Activated CD4-positive, alpha-beta T cell treated with anti-CD3 and anti-CD28 coated beads, Interleukin-2, amount 50 U/mL, for 24 hours (primary cell): ENCODE measurements at places on chromosomes 5 and 9.

- no peak for DNase-seq
These were observed 7.1 kb upstream of the PCA3 start for GRCh38 chr9:76756941-76757673.

GRCh38 chr5:75567710-75568109 is 43.5 kb upstream of the ANKDD1B start:
- no peak for DNase-seq

- no peak for DNase-seq
These were observed 21.7 kb downstream of the HBEGF start for GRCh38 chr5:140324617-140325241.

DNA sequence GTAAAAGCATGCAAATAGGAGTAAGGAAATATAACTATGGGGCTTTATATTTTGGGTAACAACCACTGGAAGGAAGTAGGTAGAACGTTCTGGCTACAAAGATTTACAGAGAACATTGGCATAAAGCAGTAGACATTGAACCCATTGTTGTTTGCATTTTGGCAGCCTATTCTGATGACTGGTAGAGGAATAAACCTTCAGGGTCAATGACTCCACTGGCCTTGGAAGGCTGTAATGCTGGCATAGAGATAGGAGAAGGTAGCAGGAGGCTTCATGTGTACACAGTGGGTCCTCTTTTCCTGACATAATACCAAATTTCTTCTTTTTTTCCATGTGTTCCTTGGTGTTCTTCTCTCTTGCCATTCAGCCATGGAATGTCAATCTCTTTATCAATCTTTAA is 462.8 kb upstream of the ZNF462 start:
- DNase-seq: no peak

- DNase-seq: no peak
These were observed 66.6 kb downstream of the ZNF474 start for GRCh38 chr5:122195802-122196394.

GRCh38 chr9:2248768-2249265 is 233.7 kb downstream of the SMARCA2 start:
- DNase-seq: no peak

DNA sequence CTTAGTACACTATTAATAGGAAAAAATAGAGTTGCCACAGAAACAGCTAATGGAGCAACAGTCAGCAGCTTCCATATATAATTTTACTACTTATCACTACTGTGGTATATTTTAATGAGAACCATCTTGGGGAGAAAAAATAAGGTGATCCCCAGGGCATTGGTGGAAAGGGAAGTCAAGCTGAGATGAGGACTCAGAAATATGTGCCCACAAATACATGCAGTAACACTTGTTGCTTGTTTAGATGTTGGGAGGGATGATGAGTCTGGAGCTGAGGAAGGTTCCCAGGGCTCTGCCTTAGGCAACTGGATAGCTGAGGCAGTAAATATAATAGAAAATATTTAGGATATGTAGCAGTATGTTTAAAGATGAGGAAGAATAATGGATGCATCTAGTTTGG is 280.1 kb upstream of the PDE4D start:
- DNase-seq: no peak

GRCh38 chr9:21746550-21746949 is 55.9 kb upstream of the MTAP start:
- DNase-seq: no peak

GRCh38 chr9:20352591-20352990 is 269.7 kb downstream of the MLLT3 start:
- DNase-seq: no peak

- no peak for DNase-seq
These were observed 311.5 kb downstream of the COX7C start for GRCh38 chr5:86929123-86929766.

DNA sequence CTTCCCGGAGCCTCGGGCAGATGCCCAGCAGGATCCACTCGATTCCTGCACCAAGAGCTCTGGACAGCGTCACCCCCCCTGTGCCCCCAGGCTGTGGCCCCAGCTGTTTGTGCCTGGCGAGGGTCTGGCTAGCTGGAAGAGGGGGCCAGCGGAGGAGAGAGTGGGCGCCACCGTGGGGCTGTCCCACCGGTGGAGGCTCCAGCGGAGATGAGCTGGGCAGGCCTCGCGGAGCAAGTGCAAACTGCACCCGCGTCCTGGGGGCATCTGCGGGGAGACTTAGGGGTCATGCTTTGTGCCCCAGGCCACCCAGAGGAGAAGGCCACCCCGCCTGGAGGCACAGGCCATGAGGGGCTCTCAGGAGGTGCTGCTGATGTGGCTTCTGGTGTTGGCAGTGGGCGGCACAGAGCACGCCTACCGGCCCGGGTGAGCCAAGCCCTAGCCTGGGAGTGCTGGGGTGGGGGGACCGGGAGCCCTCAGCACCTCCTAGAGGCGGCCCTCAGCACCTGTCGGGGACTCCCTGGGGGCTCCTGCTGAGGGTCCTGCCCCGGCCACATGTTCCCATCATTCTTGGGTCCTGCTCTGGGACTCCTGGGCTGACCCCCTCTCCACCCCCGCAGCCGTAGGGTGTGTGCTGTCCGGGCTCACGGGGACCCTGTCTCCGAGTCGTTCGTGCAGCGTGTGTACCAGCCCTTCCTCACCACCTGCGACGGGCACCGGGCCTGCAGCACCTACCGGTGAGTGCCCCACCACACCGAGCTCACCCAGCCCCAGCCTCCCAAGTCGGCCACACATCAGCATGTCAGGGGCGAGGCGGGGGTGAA is 5.4 kb downstream of the EGFL7 start:
- no peak for DNase-seq

GRCh38 chr5:31678180-31678579 is 39.2 kb downstream of the PDZD2 start:
- DNase-seq: no peak

GRCh38 chr5:13133951-13134350 is 810.5 kb downstream of the DNAH5 start:
- no peak for DNase-seq

DNA sequence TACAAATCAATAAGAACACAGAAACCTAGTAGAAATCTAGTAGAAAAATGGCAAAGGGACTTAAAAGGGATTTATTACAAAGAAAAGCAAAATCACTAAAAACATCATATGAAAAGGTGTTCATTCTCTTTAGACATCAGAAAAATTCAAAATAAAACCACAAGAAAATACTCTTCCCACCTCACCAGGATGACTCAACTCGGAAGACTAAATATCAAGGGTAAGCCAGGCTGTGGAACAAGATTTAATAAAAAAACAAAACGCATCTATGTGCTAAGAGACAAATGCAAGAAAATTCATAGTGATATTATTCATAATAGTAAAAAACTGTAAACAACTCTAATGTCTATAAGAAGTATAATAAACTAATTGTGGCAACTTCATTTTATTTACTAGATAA is 181.6 kb upstream of the GHR start:
- no peak for DNase-seq

DNA sequence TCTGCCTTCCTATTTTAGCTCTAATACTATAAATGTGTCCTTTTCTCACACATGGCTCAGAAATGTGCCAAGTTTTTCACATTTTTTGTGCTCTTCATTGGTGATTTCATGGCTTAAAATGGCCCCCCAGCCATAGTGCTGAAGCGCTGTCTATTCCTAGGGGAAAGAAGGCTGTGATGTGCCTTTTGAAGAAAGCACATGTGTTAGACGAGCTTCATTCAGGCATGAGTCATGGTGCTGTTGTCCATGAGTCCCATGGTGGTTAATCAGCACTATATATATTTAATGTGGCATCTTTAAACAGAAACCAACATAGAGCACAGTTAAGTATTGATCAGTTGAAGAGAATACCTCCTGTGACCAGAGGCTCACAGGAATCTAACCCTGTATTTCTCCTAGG is 55.8 kb downstream of the PDE8B start:
- DNase-seq: no peak

DNA sequence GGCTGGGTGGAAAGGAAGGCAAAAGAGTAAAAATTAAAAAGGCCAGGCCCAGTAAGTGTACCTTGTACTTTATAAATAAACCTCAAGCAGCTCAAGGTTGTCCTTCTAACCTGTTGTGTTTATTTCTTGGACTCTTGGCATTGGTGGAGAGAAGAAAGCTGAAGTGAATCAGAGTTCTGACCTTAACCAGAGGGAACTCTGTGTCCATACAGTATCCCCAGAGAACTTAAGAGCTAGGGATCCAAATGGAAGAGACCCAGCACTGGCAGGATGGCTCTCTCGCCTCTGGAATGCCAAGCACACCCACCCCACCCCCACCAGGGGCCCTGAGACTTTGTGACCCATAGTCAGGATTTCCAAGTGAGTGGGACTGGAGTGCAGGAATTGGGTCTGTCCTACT is 14.2 kb downstream of the NUDT2 start:
- no peak for DNase-seq

GRCh38 chr9:96514108-96514799 is 64.3 kb downstream of the HABP4 start:
- DNase-seq: no peak

DNA sequence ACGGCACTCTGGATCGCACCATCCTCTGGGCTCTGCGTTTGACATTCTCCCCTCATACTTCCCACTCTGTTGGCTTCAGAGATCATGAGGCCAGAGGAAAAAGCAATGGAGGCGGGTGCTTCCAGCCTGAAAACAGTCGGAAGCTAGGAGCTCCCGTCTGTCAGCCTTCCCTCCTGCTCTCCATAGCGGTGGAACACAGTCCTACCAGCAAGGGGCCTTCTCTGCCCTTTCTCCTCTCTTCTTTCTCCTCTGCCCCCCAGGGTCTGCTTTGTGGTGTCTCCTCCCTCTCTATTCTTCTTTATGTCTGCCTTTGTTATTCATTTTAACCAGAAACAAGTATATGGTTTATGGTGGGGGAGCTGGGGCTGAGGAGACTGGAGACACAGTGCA is 152.5 kb upstream of the NFIB start:
- DNase-seq: no peak

DNA sequence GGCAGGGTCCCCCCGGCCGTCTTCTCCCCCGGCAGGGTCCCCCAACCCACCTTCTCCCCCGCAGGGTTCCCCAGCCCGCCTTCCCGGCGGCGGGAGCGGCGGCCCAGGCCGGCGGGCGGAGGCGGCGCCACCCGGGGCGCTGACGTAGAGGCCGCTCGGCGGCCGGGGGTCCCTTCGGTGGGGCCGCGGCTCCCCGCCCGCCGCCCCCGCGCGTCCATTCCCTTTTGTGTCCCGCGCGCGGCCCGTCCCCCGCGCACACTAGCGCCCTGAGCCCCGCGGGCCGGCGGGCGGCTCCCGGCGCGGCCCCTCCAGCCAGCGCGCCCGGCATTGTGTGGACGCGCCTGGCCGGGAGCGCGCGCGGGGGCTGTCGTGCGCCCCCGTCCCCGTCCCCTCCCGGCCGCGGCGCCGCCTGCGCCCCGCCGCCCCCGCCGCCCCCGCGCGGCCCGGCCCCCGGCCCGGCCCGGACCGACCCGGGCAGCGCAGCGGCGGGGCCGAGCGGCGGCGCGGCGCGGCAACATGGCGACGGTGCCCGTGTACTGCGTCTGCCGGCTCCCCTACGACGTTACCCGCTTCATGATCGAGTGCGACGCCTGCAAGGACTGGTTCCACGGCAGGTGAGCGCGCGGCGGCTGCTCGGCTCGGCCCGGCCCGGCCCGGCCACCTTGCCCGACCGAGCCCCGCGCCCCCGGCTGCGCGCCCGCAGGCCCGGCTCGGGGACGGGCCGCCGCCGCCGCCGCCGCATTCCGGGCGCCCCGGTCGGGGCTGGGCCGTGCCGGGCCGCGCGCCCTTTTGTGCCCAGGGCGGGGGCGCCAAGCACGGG is at the start of gene PHF2:
TSS of gene PHF2 (plus strand) at position 327 of the 820 bp plus-strand sequence. CDS start at position 517, 190 bp downstream.
- DNase-seq: no peak

- DNase-seq: no peak
These were observed 455.2 kb downstream of the ISL1 start for GRCh38 chr5:51838459-51838858.
